OCI-LY7 (cell line): ENCODE measurements at places on chromosomes 5 and 9. TPM values are rescaled to one million over a fixed set of nuclear protein-coding genes. Genes with fewer than 3 reads are reported as not detected.

DNA sequence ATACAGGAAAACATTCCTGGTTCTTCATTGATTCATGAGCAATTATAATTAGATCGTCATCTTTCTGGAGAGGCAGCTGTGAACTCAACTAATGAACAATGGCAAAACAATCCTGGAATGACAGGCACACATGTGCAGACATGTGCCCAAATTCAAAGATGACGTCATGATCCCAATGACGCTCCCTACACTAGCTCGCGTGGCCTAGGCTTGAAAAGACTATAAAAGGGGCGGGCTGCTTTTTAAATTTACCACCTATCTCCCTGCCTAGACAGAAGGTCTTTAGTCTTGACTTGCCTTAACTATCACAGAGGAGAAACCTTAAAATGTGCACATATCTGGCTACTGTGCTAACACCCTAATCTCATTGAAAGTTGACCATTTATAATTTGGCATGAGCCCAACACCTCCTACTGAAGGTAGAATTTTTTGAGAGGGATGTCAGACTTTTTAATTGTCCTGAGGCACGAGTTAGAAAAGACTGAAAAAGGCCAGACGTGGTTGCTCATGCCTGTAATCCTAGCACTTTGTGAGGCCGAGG lies 88.2 kb downstream of the PRRT1B start:
- no peak for DNase-seq

SLC6A18 gene
- not detected in 2 replicates for total RNA-seq

GRCh38 chr5:177295924-177296323 lies 7.6 kb downstream of the RAB24 start:
- DNase-seq = no peak

DNA sequence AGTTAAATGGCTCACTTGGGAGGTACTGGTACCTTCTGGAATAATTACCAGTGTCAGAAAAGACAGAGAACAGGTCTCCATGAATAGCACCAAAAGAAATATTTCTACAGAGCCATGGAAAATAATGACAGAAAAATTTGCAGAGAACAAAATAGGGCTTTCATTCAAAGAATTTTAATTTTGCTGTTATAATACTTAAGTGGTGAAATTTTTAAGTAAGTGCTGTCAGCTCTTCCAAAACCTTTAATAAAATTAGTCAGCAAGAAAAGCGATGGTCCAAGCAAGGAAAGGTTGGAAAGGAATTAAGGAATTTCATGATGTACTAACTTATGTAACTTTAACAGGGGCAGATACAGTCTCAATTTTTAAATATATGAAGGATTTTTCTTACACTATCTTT lies 359.2 kb downstream of the NR2F1-AS1 start:
- DNase-seq = no peak

ABITRAM gene
- total RNA-seq = 13.6 and 14.6 TPM in 2 replicates

- no peak for DNase-seq
These were observed 31.4 kb upstream of the ERGIC1 start for GRCh38 chr5:172802567-172803176.

DNA sequence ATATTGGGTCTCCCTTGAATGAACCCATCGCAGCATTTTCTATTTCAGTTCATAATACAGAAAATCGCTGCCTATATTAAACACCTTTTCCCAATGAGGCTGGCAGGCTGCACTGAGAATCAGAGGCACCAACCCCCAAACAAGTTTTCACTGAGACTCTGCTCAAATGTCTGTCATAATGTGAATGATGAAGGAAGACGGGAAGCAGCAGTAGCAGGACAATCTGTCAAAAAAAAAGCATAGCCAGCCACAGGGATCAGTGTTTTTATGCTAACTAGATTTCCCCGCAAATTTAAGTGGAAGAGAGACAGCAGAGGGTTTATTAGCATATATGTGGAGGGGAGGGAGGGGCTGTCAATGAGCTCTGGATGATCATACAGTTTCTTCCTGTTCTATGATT lies 162.7 kb upstream of the PDE4D start:
- no peak for DNase-seq

- peak; percentile 33 for DNase-seq
These were observed 103.4 kb upstream of the GNA14 start for GRCh38 chr9:77751341-77752091.

- no peak for DNase-seq
These were observed 91.2 kb downstream of the ANXA2R start for GRCh38 chr5:42948961-42949347.

DNA sequence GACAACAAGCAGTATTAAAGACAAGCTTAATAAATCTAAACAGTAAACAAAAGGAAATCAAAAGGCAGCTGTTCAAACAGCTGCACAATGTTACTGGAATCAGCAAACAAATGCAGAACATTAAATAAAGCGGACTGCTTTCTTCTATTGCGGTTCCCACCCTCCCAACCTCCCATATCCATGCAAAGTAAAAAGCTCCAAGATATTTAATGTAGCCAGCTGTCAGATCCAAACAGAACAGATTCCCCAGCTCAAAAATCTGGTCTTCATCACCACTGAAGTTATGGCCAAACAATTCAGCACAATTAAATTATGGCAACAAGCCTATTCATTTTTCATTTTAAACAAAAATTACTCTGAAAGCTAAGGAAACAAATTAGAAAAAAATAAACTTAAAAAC lies 75.9 kb downstream of the SLC38A9 start:
- DNase-seq = no peak

DNA sequence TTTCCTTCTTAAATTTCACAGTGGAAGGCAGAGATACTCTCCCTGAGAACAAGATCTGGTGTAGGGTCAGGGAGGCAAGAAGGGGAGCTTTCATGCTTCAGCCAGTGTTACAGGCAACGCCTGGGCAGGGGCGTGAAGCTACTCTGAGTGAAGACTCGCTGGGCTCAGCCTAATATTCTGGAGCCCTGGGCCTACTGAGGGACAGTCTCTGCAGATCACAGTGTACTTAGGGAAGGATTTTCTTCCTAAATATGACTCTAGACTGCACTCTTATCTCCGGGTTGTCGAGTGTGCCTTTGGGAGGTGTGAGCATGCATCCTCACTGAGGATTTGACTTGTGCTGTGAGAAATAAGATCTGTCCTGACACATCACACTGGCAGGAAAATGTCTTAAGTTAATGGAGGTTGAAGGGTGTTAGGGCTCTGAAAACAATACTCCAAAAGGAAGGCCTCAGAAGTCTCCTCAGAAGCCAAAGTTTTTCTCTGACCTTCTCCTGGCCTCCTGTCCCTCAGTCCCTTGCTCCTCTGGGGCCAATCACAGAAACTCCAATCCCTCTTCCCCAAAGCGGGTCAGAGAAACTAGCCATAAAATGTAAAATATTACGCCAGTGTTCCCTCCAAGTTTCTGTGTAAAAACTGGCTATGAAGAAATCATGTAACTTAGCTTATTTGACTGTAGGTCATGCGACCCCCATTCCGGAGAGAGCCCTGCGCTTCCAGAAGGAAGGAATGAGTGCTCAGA lies 156.8 kb upstream of the TBC1D2 start:
- no peak for DNase-seq

- no peak for DNase-seq
These were observed 457.3 kb downstream of the RAB3C start for GRCh38 chr5:59040024-59040803.

MRPL22 gene
- total RNA-seq = 91.8 and 94.4 TPM in 2 replicates

DNA sequence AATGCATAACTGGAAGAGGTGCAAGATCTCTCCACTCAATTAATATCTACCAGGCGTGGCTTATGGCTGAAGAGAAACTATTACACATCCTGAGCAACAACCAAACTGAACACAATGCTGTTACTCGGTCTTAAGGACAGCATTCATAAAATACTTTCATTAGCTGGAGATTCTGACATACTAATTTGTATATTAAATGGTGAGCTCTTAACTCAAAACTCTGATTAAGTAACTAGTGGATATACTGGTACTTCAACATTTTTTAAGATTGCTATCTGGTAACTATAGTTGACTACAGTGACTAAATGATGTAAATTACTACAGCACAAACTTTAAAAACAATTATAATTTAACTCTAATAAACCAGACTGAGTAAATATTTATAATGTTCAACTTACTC lies 15.8 kb downstream of the ZDHHC21 start:
- DNase-seq = no peak

- DNase-seq = no peak
These were observed 9.8 kb upstream of the GDNF start for GRCh38 chr5:37849641-37850040.

GALNT12 gene
- total RNA-seq = 9.7 and 11.5 TPM in 2 replicates

DDX4 gene
- total RNA-seq = not detected in 2 replicates

GRCh38 chr9:4713849-4714248 lies 27.2 kb downstream of the AK3 start:
- no peak for DNase-seq

DNA sequence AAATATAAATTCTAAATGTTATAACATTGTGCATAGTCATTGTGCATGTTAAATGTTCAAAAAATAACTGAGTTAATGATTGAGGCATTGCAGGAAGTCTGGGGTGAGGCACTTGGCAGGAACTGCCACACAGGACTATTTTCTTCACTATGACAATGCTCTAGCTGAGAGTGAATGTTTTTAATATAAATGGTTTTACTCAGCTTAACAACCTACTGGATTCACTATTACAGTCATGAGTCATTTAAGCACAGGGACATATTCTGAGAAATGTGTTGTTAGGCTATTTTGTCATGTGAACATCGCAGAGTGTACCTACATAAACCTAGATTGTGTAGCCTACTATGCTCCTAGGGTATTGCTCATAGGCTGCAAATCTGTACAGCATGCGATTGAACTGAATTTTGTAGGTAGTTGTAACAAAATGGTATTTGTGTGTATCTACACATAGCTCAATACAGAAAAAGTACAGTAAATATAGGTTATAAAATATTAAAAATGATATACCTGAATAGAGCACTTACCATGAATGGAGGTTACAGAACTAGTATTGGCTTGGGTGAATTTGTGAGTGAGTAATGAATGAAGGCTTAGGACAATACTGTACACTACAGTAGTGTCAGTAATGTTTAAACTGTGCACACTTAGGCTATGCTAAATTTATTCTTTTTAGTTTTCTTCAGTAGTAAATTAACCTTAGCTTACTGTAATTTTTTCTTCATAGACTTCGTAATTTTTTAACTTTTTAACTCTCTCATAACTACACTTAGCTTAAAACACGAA lies 346.1 kb upstream of the PTGER4 start:
- DNase-seq = no peak

- DNase-seq = no peak
These were observed 619.1 kb upstream of the COX7C start for GRCh38 chr5:85998656-85999055.

TNFSF8 gene
- total RNA-seq = 50.3 and 53.1 TPM in 2 replicates

- DNase-seq = no peak
These were observed 12.0 kb upstream of the PCSK5 start for GRCh38 chr9:75878488-75878860.

- no peak for DNase-seq
These were observed 19.2 kb downstream of the ANKHD1 start for GRCh38 chr5:140420665-140421361.

DNA sequence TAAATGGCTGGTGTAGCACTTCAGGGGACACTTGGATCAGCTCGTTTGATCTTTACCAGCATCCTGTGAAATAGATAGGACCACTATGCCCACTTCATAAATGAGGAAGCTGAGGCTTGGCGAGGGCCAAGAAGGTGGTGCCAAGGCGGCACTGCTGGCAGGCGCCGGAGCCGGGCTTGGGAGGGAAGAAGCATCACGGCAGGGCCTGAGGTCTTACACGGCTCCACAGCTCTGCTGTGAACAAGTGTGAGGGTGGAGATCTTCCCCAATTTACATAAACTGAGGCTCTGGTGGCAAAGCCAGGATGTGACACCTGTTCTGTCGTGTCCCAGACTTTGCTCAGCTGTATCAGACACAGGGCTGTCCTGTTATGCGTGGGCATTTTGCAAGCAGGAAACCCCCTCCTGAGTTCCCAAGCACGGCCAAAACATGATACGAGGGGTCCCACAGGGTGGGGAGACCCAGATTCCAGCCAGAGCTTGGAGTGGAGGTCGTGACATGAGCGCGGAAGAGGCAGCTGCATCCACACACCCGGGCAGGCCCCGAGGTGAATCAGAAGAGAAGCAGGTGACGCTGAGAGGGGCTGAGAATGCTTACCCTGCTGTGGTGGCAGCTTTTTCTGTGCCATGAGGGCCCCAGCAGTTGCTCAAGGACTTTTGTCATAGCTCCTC lies 117.5 kb upstream of the BOD1 start:
- peak; percentile 92 for DNase-seq
